ENCODE measurements at places on chromosomes 3 and 15. TPM values are rescaled to one million over a fixed set of nuclear protein-coding genes. Genes with fewer than 3 reads are reported as not detected.

- DNase-seq: no peak
Observed at GRCh38 chr3:83193526-83193925, 1432.1 kb upstream of the GBE1 start.

DNA sequence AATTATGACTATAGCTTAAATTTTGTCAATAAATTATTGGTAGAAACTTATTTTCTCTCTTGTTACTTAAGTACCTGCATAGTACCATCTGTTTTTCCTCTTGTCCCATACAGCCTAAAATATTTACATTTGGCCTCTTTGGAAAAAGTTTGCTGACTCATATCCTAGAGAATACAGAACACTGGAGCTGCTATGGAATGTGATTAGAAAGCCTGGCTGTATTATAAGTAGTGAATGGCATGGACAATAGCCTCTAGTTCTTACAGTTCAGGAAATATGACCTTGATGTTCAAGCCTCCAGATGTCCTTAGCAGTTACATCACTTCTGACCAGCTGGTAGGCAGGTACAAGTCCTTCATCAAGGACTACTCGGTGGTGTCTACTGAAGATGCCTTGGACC, 28.3 kb downstream of the ST8SIA2 start:
- DNase-seq: no peak

DNA sequence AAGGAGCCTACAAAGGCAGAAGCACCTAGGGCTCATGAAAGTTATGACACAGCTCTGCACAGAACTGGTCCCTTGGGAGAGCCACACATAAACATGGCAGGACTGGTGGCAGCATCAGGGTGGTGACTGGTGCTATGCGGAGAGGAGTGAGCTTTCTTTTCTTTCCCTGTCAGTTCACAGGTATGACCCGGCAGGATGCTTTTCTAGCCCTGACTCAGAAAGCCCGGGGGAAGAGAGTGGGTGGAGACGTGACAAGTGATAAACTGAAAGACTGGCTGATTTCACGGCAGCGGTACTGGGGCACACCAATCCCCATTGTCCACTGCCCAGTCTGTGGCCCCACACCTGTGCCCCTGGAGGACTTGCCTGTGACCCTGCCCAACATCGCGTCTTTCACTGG, 103.0 kb downstream of the LARS2 start:
- DNase-seq: no peak

- no peak for DNase-seq
Observed at GRCh38 chr3:62373215-62373614, at the start of gene FEZF2. TSS of gene FEZF2 (minus strand) at chr3:62373550. CDS start at chr3:62372868, 682 bp downstream.

GRCh38 chr15:48696627-48697312, 51.3 kb upstream of the FBN1 start:
- DNase-seq: no peak

DNA sequence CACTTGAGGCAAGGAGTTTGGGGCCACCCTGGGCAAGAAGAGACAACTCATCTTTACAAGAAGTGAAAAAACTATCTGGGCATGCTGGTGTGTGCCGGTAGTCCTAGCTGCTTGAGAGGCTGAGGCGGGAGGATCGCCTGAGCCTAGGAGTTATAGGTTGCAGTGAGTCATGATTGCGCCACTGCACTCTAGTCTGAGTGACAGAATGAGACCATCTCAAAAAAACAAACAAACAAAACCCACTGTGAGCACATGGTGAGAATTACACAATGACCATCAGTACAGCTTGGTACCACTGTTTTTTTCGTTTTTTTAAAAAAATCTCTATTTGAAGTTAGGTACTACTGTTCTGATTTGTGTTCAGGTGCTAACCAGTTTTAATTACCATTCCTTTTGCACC, 13.6 kb downstream of the VPS39 start:
- no peak for DNase-seq

The LTK gene
- 0.65 TPM for total RNA-seq

The ALDH1L1 gene
- total RNA-seq: 26.8 TPM

The PYGO1 gene
- total RNA-seq: 3.1 TPM

The IRAK2 gene
- total RNA-seq: 1.9 TPM

The SLC28A1 gene
- 0.83 TPM for total RNA-seq

The SHISA5 gene
- 47.8 TPM for total RNA-seq

The SV2B gene
- 3.7 TPM for total RNA-seq

The EPB42 gene
- total RNA-seq: 0.38 TPM

The SLC12A6 gene
- 18.2 TPM for total RNA-seq
